ENCODE measurements at places on chromosomes 16 and 17.

DNA sequence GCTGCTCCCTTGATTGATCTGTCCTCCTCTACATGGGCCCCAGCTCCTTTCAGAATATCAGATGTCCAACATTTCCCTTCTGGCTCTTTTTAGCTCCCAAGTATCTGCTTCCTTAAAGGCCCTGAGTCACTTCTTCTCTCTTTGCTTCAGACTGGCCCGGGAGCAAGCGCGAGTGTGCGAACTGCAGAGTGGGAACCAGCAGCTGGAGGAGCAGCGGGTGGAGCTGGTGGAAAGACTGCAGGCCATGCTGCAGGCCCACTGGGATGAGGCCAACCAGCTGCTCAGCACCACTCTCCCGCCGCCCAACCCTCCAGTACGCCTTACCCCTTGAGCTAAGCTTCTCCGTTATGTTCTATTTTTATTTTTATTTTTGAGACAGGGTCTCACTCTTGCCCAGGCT lies 12.3 kb downstream of the CNTROB start:
- no peak for DNase-seq

DNA sequence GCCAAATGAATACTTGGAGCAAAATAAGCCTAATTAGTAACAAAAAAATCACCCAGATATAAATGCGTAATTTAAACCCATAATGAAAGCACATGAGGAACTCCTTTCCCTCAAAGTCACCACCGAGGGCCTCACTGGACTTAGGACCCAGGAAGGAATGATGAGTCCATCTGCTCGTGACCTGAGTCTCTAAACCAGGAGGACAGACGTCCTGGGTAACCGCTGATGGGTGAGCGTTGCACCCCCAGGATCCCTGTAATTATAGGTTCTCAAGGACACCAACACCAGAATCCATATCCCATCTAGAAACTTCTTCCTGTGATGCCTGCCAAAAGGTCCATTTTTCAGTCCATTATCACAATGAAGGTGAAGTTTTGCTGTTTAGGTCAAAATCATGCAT lies 121.4 kb downstream of the ZNF778 start:
- no peak for DNase-seq

DNA sequence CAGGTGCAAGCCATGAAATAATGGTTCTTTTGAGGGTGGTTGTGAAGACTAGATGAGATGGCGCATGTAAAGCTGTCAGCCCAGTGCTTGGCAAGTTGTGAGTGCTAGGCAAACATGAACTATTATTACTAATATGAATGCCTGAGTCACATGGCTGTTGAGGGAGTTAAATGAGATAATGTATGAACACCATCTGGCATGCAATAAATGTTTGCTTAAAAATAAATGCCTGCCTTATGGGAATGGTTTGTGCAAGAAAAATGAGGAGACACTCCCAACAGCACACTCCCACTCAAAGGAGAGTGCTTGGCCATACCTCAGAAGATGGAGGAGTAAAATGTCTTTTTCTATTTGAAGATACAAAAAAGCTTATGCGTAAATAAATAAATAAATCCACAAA lies 3.6 kb downstream of the MAPK3 start:
- no peak for DNase-seq

- no peak for DNase-seq
These were observed 4.1 kb downstream of the FOXJ1 start for GRCh38 chr17:76137001-76137350.

DNA sequence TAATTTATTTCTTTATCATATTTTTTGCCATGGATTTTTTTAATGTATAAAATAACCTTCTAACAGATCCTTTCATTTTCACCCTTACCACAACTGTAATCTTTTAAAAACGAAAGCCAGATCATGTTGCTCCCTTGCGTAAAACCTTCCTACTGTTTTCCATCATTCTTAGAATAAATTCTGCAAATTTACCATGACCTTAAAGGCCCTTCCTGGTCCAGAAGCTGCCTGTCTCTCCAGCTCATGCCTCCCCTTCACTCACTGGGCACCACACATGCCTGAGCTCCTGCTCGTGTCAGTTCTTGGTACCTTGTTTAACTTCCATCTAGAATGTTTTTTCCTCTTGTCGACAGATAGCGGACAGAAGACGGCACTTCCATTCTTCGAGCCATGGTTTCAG lies 245.0 kb upstream of the CDH5 start:
- no peak for DNase-seq

DNA sequence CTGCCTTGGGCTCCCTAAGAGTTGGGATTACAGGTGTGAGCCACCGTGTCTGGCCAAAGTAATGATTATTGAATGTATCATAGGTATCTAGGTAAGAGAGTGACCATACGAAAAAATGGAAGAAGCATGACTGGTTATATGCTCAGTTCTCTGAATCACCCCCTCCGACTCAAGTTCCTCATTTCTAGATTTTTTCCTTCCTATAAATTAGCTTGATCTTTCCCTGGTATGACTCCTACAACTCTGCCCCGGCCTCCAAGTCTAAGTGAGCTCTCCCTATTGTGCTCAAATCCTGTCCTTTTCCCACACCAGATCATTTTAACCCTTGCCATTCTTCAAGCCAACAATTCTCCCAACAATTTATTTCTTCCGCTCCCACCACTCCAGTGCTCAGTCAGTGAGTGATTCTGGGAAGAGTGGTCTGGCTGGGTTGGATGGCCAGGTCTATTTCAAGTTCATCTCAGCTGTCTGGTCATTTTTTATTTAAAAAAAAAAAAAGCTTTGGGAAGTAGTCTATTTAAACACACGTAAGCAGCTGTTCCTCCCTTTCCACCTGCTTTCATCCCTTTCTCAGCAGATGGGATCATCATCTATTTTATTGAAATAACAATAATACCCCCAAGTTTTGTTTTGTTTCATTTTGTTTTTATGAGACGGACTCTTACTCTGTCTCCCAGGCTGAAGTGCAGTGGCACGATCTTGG lies 120.2 kb upstream of the HS3ST2 start:
- DNase-seq, result no peak

DNA sequence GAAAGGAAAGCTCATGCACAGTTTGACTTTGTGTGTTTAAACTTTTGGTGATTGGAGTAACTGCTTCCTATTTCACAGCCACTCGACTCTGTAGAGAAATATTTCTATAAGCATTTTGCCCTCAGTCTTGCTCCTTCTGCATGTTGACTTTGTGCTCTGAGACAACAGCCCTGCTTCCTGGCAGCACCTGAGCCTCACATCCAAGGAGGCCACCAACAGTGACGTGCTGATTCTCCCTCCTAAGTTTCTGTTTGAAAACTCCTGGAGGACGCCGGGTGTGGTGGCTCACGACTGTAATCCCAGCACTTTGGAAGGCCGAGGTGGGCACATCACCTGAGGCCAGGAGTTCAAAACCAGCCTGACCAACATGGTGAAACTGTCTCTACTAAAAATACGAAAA lies 23.9 kb upstream of the WSB1 start:
- no peak for DNase-seq

- peak; percentile 26 for DNase-seq
These were observed 578 bp downstream of the PGAP6 start for GRCh38 chr16:381012-381788.

DNA sequence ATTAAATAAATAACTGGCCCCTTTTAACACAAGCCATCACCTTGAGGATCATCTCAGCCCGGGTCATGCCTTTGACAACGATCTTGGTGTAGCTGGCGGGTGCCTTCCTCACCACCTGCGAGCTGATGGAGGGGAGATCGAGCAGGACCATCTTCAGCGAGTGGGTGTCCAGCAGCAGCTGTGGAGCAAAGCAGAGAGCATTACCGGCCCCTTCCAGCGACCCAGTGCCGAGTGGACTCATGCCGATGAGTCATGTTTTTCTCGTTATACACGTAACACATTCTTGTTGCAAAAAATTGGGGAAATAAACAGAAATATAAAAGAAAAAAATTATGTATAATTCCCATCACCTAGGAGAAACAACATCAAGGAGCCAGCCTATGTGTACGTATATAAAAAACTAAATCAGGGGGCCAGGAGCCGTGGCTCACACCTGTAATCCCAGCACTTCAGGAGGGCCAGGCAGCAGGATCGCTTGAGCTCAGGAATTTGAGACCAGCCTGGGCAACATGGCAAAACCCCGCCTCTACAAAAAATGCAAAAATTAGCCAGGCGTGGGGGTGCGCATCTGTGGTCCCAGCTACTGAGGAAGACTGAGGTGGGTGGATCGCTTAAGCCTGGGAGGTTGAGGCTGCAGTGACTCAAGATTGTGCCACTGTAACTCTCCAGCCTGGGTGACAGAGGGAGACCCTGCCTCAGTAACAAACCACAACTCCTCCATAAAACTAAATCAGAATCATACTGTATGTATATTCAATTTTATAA lies 169.1 kb upstream of the RPH3AL start:
- no peak for DNase-seq

DNA sequence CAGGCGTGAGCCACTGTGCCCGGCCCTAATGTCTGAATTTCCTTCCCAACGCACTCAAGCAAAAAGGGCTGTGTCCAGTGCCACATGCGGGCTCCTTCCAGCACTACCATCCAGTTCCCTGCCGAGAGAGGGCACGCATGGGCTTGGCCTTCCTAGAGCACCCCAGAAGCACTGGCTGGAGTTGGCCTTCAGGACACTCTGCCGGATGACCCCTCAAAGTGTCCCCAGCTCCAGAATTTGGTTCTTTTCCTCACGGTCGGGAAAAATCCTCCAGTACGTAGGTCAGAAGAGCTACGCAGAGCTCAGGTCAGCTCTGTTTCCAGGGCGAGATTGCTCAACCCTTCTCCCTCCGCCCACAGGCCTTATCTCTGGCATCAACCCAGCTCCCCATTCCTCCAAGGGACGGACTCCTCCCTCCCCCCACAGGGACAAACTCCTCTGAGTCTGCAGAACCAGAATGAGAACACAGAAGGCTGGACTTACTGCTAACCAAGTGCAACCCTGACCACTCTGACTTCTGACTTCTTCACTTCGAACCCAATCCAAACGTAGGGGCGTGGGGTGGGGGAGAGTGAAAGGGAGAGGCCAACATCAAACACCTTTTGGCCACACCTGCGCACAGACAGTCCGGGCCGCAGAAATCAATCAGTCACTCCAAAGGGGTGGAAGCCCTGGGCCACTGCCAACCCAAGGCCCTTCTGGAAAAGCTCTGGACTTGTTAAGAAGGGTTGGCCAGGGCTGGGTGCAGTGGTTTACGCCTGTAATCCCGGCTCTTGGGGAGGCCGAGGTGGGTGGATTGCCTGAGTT lies 3.6 kb downstream of the CDC42EP4 start:
- no peak for DNase-seq

DNA sequence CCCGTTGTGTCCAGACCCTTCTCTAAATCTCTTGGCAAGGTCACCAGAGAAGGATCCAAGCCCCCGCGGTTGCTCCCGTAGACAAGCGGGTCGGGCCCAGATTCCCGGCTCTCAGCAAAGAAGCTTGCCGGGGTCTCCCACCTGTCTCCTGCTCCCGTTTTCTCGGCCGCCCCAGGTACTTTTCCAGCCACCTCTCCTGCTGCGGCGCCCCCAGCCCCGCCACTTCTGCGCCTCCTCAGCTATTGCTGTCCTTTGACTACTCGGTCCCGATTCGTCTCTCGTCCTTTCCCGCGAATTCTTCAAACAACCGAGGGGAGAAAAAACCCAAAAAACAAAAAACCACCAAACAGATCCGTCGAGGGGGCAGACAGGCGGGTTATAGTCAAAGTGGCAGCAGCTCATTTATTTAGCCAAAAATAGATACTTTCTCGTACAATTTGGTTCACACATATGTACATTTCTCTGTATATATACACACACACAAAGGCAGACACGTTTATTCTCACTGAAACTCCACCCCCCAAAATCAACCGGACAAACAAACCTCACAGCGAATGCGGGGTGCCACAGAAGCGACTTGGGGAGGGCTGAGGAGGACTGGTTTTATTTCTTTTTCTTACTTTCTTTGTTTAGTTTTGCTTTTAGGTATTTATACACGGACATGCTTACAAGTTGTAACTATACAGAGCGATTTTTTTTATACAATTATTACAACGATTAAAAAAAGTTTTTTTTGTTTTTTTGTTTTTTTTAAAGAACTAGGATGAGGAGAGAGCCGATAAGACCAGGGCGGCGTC lies 3.5 kb downstream of the IRX3 start:
- no peak for DNase-seq

- DNase-seq, result no peak
These were observed 28.3 kb downstream of the ZNF276 start for GRCh38 chr16:89749637-89750036.

GRCh38 chr17:27466743-27467375 lies 10.6 kb downstream of the KSR1 start:
- DNase-seq, result peak; percentile 54

DNA sequence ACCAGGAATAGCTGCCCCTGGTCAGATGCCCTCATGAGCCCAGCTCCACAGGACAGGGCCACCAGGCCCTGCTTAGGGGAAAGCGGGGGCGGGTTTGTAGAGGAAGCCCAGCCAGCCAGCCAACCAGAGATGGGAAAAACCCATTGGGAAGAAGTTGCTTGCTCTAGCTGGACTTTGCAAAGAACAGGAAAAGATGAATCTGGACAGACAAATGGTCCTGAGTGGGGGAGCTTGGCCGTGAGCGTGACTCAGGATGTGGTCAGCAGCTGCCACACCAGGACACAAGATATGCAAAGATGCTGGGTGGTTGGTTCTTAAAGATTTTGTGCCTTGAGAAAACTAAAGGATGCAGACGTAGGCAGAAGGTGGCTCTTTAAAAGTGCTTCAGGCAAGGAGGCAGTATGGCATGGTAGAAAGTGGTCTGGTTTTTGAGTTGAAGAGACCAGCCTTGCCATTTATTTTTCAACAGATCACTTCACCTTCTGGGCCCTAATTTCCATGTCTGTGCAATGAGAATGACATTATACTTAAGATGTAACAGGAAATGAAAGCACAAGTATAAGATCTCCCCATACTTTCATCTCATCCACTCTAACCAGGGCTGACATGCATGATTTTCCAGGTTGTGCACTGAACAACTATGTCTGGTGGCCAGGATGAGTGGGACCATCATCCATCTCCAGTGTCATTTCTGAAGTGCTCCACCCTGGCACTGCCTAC lies 27.8 kb upstream of the HEATR6 start:
- no peak for DNase-seq

GRCh38 chr17:57666946-57667345 lies 78.2 kb downstream of the CCDC182 start:
- no peak for DNase-seq

DNA sequence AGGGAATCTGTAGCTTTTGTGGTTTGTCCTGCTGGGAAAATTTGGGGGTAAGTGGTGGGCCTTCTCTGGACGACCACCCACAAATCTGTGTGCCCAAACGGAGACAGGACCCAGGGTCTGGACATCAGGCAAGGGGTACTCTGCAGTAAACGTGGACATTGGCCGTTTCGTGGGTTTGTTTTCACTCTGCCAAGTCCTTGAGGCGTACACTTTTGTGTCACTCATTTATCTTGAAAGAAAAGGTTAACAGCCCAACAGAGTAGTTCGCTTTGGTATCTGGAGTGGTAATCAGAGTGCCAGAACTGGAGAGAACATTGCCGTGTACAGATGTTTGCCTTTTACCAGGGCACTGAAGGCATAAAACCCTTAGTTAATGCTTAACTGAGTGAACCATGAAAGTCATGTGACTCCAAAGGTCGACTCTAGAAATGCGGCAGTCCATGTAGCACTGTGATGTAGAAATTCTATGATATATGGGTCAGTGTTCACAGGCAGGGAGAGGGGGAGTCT lies 15.4 kb downstream of the NAA60 start:
- no peak for DNase-seq

GRCh38 chr16:65769776-65770438 lies 596.6 kb upstream of the CDH5 start:
- no peak for DNase-seq
